ENCODE measurements at places on chromosomes 1 and 21.

DNA sequence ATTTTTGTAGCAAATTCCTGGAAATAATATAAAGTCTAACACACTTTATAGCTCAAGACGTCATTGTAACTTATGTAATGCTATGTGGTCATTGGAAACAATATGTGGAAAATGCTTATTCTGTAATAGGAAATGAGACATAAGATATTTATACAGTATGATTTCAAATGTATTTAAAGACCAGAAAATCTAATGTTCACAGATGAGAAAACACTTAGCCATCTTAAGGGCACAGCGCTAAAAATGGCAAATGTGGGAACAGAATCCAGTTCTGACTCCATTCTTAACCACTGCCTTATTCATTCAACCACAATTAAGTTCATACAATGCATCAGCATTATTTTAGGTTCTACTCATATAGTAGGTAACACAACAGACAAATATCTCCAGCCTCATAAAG is 12.5 kb downstream of the CSDE1 start:
- DNase-seq = no peak

DNA sequence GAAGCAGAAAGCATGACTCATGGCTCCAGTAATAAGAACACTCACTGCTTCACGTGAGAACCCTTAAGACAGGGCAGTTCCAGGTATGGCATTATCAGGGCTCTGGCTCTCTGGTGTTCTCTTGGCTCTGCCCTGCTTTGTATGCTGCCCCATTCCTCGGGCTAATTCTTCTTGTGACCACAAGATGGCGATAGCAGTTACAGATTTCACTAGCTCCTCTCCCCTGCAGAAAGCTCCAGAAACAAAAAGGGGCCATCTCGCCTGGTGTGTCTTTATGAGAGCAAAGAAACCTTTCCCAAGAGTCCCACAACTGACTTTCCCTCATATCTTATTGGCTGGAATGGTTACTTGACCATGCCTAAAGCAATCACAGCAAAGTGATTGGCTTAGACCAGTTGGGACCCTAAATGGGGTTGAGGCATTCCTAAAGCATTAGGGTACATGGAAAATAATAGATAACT is 60.1 kb downstream of the F3 start:
- peak; percentile 8 for DNase-seq

GRCh38 chr1:211722277-211723175 is 47.1 kb upstream of the NEK2 start:
- no peak for DNase-seq

DNA sequence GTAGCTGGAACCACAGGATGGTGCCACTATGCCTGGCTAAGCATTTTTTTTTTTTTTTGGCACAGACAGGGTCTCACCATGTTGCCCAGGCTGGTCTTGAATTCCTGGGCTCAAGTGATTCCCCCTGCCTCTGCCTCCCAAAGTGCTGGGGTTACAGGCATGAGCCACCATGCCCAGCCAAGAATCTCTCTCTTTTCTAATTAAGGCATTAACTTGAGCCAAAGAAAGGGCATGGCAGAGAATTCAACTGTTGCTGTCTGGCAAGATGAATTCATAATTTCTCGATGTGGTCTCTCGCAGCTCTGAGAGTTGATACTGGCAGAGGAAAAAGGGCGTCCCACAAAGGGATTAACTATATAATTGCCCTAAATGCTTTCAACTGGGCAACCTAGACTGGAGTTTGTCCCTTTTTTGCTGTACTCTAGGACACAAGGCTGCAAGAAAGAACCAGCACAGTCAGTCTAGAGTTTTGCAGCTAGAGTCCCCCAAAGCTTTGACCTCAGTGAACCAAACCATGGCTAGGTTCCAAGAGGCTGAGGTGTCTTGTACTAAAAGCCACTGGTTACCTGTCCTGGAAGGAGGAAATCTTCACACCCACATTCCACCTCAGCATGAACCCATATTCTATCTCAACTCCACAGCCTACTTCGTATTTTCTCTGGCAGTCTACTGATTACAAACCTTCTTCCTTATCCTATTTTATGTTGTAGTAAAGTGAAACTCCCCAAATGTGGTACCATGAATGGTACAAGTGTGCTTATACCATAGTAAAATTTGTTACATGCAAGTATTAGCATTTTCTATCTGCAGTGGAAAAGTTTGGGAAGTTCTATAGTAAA is 51.2 kb downstream of the OPTC start:
- no peak for DNase-seq

GRCh38 chr1:69929308-69930057 is 275.9 kb downstream of the LRRC40 start:
- DNase-seq = no peak

GRCh38 chr1:145795257-145795881 is 28.5 kb downstream of the RNF115 start:
- no peak for DNase-seq

DNA sequence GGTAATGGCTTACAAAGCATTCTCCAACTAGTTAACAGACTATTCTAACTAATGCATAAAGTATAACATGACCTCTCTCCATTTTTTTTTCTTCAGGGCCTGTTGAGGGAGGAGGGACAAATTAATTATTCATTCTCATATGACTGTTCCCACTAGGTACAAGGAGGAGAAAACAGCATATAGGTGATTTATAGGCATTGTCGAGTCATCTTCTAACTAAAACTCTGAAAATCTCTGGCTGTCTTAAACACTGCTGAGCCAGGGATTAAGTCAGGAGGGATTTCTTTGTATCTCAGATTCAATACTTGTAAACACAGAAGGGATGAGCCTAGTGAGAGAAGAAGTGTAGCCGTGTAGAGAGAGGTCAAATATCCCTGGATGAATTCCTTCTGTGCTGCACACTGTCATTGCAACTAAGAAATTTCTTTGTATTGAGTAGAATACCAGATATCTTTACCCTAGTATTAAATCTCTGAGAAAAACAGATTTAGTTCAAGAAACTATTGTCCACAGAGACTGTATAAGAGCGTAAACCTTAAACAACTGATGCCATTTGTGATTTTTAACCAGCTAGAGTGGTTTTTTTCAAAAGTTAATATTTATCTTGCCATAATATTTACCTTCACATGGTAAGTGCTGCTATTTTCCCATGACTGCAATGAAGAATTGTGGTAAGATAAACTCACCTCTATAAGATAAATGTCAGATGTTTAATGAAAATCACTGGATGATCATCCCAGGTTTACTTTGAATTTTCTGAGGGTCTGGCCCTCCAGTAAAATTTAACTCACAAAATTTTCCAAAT is 465.3 kb downstream of the RWDD3 start:
- no peak for DNase-seq

DNA sequence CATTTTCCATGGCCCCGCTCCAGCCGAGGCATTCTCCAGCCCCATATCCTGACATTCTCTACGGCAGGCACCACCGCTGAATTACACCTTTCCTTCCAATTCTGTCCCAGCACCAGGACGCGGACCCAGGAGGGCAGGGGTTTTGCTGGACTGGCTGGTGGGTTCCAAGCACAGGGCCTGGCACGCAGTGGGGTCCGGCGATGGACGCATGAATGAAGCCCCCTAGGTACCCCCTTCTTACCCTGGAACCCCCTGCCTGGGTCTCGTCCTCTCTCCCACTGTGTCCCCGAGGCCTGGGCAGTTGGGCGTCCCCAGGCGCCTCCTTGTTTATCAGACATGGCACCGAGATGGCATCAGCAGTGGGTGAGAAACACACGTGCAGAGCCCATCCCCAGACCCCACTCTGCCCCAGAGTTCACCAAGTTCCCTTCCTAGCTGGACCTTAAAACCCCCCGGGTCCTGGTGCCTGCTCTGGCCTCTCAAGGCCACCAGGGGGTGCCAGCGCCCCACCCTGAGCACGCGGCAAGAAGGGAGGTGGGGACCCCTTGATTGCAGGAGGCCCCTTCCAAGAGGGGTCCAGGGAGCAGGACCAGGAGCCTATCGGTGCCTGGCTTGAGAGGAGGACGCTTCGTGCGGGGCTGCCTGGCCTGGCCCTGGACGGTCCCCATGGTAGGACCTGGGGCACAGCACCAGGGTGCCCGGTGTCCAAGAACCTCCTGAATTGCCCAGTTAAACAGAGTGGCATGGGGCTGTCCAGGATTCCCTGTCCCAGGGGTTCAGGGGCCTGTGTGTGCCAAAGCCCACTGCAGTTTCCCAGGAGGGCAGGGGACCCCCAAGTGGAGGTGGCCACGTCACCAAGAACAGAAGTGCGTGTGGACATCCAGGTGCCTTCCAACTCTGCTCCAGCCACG is 46.1 kb downstream of the MEGF6 start:
- no peak for DNase-seq

DNA sequence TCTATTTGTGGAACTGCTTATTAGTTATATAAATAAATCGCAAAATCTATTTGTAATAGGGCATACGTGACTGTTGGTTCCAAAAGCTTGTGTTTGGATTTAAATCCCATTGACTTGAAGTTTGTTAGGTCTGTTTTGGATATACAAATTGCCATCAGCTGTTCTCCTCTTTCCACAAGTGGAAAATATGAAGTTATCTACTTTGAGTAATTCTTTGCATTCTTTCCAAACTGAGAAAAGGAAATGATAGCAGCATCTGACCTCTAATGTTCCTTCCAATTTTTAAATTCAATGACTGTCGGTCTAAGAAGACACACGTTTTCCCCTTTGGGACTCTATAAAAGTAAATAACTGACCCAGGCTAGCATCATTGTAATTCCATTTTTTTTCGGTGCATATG is 165.7 kb upstream of the SGIP1 start:
- DNase-seq = no peak

DNA sequence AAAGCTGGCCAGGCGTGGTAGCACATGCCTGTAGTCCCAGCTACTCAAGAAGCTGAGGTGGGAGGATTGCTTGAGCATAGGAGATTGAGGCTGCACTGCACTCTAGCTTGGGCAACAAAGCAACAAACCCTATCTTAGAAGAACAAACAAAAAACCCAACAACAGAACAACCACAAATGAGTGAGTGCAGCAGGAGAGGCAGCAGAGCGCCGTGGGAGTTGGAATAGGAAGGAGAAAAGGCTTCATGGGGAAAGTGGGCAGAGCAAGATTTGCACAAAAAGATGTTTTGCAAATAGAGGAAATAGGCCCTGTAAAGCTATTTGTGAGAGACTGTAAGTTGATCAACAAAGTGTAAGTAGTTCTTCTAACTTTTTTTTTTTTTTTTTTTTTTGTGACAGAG is 19.6 kb downstream of the SMAP2 start:
- DNase-seq = no peak

DNA sequence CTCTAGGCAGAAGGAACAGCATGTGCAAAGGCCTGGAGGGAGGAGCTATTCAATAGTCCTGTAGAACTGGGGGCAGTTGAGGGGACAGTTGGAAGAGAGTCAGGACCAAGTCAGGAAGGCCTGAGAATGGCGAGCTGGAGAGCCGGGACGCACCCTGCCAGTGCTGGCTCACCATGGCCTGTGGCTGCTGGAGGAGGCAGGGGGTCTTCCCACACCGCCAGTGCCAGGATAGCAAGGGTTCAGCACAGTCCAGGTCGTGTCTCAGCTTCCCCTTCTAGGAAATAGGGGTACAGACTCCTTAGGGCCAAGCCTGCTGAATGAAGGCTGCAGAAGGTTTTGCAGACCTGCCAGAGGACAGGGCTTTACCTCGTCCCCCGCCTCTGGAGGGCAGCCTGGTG is 7.3 kb downstream of the PODN start:
- no peak for DNase-seq

- no peak for DNase-seq
Measured at GRCh38 chr1:187617776-187618175, 789.0 kb downstream of the PLA2G4A start.

DNA sequence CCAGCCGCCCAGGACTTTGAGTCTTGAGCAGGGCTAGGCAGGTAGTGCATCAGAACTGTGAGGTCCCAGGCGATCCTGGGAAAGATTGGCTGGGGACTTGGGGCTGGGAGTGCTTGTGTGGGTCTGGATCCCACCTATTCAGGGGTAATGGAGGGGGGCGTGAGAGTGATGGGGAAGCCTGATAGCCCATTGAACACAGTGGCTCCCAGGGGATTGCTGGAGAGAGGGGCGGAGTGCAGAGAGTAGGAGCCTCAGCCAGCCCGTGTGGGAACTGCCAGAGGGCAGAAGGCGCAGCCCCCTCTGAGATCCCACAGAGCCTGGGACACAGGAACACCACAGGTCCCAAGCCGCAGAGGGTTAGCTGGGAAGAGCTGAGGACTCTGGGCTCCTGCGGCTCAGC is 19.3 kb upstream of the PDZK1IP1 start:
- no peak for DNase-seq

- no peak for DNase-seq
Measured at GRCh38 chr1:148162363-148162762, 10.3 kb upstream of the NBPF11 start.

GRCh38 chr1:1914101-1914970 is 724 bp upstream of the CALML6 start:
- no peak for DNase-seq

- no peak for DNase-seq
Measured at GRCh38 chr1:203271962-203272632, 33.2 kb upstream of the BTG2 start.

Measured in activated CD4-positive, CD25-positive, alpha-beta regulatory T cell treated with anti-CD3 and anti-CD28 coated beads, Interleukin-2, amount 50 U/mL, for 16 hours (primary cell).